ENCODE measurements at places on chromosomes 2 and 18. TPM values are rescaled to one million over a fixed set of nuclear protein-coding genes. Genes with fewer than 3 reads are reported as not detected.

TSPYL6 gene
- total RNA-seq: not detected

SPATA3 gene
- not detected for total RNA-seq

CIB4 gene
- total RNA-seq: not detected

REL gene
- 3.1 TPM for total RNA-seq
